Activated CD4-positive, alpha-beta T cell treated with anti-CD3 and anti-CD28 coated beads, Interleukin-2, Interleukin-6, amounts not matched to agents 100 ng/mL and 50 ng/mL, durations not matched to agents 16 hours and 8 hours (primary cell): ENCODE measurements at places on chromosomes 7 and 10.

DNA sequence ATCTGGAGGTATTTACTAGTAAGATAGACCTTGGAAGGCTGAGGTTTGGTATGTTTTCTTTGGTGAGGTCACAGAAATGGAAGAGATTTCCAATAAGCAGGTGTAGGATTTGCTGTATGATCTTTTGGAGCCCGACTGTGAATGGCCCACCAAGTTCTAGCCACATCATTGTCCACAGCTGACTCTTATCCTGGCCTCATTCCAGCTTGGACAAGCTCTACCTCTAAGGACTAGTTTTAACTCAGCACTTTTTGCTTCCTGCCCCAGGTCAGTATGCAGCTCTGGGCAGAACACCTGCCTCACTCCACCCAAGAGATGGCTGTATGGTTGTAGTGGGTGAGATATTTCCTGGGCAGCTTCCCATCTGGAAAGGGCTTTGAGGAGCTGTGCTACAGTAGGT is 6.1 kb upstream of the CPA4 start:
- DNase-seq, result no peak

DNA sequence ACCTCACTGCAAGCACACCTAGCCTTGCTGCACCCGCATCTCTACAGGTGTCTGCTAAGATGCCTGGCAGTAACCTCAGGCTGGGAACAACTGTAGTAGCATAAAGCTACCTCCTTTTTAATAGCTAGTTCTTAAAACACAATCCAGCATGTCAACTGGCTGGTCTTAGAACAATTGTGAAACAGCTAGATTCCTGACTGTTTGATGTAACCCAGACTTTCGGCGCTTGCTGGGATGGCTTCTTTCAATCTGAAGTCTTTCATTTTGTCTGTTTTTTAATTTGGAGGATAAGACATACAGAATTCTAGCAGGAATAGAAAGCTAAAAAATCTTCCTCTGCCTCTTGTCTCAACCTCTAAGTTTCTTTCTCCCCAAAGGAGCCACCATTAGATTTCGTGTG is 59.8 kb downstream of the GSDME start:
- DNase-seq, result no peak

DNA sequence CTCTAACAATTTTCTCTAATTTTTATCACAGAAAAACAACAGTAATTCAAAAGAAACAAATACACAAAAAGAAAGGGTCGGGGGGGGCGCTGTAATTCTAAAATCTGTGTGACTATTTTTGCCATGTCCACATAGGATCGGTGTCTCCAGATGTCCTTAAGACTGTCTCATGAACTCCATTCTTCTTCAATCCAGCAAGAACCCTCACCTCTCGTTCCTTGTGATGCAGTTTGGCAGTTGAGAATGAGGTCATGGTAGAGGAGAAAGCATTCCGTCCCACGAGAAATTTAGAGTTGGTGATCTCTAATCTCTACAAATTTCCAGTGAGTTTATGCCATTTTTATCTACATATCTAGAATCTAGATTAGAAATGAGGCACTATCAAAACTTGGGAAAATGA is 394.7 kb downstream of the TFEC start:
- no peak for DNase-seq

- DNase-seq, result no peak
These were observed 31.3 kb downstream of the THNSL1 start for GRCh38 chr10:25047591-25048301.

- DNase-seq, result peak; percentile 70
These were observed 69.1 kb upstream of the MXI1 start for GRCh38 chr10:110138197-110138812.

DNA sequence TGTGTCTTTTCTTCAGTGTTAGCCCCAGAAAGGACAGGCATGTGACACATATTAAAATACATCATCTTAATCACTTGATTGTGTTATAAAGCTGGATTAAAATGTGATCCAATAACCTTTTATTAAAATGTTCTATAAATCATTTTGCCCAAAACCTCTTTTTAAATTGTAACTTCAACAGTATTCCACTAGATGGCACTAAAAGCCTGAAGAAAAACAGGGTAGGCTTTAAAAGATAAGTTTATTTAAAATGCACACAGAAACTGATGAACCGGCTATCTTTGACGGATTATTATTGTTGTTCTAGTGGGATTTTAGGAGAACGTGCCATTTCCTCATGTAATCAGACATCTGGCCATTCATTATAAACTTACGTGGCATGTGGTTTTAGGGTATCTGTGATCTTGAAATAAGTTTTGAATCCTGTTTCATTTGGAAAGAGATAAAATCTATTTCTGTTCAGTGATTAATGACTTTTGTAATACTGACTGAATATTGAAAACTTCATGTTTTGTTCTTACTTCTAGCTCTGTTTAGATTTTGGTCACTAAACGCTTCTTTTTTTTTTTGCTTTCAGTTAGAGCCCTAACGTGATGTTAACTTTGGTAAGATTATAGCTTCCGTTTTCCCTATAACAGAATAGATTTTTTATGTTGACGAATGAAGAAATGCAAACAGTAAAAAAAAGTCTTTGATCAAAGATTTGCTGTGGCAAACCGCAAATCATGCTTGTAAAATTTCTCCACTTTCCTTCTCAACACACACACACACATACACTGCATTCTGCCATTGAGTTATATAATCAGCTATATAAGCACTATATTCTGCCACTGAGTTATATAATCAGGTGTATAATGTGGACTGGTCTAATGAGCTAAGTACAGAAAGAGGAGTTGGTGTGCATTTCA is 13.6 kb downstream of the VPS50 start:
- DNase-seq, result peak; percentile 22

GRCh38 chr7:16205466-16205865 is 215.9 kb downstream of the CRPPA start:
- DNase-seq, result no peak

- no peak for DNase-seq
These were observed 2.2 kb upstream of the DNAJC1 start for GRCh38 chr10:22005763-22006162.

GRCh38 chr10:131216681-131217230 is 94.8 kb downstream of the TCERG1L start:
- no peak for DNase-seq

DNA sequence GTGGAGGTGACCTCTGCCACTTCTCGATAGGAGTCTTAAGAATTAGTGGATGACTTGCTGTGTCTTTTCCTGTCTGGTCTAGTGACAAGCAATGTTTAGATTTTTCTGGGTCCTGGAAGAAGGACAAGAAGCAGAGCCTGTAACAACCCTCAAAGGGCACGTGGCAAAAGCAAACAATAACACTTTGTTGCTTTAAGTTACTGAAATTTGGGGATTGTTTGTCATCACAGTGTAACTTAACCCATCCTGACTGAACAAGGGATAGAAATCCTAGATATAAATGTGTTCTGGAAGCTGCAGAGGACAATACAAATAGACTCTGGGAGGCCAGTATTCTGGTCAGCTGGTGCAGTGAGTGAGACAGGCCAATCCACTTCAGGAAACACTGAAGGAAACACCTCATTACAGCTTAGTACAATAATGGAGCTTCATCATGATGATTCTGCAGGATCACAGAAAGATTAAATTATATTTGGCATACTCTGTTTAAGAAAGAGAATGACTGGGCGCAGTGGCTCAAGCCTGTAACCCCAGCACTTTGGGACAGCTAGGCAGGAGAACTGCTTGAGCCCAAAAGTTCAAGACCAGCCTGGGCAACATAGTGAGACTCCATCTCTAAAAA is 23.3 kb downstream of the ENKUR start:
- no peak for DNase-seq

DNA sequence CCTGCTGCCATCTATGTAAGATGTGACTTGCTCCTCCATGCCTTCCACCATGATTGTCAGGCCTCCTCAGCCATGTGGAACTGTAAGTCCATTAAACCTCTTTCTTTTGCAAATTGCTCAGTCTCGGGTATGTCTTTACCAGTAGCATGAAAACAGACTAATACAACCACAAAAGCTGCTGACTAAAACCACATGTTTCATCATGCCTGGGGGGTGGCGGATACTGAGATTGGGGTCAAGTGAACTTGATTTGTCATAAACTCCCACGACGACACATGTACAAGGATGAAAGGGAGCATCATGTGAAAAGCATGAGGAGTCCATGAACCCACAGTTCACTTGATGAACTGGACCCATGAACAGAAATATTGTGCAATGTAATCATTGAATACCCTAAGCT is 134.9 kb upstream of the ANK3 start:
- DNase-seq, result peak; percentile 45

GRCh38 chr10:43253461-43254198 is 13.2 kb downstream of the RASGEF1A start:
- DNase-seq, result no peak

GRCh38 chr7:29854257-29854938 is 48.1 kb downstream of the WIPF3 start:
- no peak for DNase-seq

DNA sequence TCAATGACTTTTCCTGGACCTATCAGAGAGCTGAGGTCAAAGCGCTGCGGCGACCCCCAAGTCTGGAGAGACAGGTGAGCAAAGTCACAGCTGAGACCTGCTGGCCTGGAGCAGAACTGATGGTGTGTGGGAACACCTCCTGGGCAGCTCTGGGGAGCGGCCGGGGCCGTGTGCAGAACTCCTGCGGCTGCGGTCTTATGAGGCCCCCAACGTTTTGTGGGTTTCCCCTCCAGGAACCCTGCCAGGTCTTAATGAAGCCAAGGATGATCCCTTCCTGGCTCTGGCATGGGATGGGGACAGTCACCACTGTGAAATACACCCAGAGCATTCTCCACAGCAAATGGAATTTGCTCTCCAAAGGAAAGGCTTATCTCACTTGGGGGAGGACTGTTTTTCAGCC is 26.1 kb downstream of the DPYSL4 start:
- no peak for DNase-seq

- no peak for DNase-seq
These were observed 81.1 kb downstream of the IDE start for GRCh38 chr10:92492748-92493240.

GRCh38 chr10:127907411-127908105 is 655 bp downstream of the PTPRE start:
- peak; percentile 27 for DNase-seq

DNA sequence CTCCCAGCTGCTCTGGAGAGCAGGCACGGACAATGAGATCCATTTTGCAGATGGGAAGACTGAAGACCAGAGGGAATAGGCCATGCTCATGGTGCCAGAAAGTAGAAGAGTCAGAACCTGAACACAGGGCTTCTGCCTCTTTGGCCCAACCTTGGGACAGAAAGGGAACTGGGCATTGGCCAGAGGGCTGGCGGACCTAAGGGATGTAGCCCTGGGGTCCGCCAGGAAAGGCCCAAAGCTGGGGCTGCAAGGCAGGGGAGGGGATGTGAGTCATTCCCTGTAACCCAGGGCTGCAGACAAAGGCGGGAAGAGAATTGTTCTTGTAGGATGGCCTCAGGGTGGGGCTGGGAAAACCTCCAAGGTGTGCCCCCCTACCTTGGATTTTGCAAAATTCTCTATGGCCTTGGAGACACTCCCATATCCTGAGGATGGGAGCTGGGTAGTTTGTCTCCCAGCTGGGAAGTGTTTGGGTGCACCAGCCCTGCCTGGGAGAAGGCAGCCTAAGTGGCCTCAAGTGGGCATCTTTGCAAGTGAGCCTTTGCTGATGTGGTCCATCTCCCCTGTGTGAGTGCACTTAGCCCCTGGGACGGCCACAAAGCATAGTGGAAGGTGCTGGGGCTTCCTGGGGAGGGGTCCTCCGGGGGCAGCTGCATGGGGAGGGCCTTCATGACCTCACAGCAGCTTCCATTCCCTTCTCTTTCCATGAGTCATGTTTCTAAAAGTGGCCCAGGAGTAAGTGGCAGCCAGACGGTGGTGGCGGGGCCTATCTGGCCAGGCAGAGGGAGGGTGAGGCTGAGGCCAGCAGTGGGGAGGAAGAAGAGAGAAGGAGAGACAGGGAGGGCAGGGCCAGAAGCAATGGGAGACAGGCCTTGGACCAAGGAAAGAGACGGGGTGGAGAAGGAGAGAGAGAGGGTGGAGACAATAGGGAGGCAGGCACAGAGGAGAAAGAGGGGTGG is 9.2 kb downstream of the AQP1 start:
- DNase-seq, result no peak

- no peak for DNase-seq
These were observed 61.7 kb downstream of the C10orf105 start for GRCh38 chr10:71657604-71658466.

GRCh38 chr7:73354821-73355220 is 26.9 kb downstream of the FKBP6 start:
- DNase-seq, result no peak

DNA sequence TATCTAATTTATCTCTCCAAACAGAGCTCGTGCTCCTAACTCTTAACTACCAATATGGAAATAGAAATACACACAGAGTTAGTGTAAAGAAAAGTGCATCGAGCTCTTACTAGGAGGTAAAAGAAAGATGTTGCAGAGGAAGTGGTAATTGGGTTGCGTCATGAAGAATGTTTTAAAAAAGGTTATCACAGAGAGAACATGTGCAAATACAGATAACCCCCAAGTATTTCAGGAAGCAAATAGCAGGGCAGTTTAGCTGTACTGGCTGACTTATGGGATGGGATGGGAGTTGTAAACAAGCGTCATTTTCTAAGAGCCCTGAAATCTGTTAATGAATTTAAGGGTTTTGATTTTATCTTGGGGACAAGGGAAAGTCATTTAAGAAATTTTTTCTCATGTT is 153.9 kb downstream of the AGMO start:
- DNase-seq, result no peak

DNA sequence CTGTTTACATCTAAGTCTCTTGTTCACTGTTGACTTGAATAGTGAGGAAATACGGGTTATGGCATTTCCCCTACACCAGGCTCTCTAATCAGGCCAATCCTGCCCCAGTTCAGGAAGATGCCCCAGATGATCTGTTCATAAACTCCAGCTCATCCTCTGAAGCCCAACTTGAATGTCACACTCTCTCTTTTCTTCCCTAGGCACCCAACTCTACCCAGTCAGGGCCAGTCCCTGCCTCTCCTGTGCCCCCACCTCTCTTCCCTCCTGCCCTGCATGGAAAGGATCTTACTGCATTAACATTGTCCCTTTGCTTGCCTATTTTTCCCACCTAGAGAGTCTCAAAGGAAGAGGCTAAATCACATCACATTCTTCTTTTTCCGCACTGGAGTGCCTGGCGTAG is 10.6 kb upstream of the TRPV6 start:
- DNase-seq, result no peak
